T-helper 2 cell (primary cell): ENCODE measurements at places on chromosomes 5 and 9.

DNA sequence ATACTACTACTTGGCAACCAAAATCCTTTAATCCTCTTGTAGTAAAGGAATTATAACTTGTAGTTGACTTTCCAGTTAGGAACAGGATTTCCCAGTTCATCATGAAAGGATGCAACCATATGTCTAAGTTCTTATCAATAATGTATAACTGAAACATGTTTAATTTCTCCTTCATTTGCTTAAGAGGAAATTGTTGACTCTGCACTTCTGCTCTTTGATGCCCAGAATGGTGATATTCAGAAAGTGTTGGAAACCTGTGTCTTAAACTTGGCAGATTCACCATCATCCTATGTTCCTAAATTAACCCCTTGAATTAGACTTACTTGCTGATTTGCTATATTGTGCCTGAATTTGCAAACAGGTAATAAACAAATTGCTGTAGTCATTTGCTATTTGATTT, 201.5 kb downstream of the PTPRD start:
- DNase-seq = no peak

GRCh38 chr9:22079873-22080341, 70.8 kb upstream of the CDKN2B start:
- DNase-seq = peak; percentile 91

GRCh38 chr5:73179730-73180129, 6.7 kb downstream of the TMEM174 start:
- DNase-seq = no peak

DNA sequence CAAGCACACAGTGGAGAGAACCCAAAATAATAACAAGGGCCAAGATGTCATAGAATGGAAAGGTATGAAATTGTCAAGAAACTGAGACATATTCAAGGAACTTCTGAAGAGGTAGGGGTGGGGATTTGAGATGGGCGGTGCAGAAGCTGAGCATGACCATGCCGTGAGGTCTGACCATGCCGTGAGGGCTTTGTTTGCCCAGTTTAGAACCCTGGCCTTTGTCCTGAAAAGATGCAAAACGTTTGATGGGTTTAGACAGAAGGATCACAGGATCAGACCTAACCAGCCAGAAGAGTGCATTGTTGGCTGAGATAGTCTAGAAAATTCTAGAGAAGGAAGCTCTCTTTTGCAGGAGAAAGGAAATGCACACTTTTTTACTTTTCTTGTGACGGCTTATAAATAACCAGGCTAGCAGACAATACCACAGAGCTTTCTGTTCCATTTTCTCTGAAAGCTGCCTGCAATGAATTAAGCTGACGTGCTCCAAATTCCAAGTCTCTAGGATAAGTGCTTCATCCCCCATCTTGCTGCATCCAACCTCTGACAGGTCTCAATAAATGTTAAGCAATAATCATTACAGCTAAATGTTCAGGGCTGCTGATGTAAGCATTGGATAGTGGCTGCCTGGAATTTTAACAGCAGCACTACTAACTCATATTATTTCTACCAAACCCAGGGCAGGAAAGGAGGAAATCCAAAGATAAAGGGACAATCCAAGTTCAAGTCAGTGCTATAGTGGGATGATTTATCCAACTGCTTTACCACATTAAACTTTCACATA, 110.9 kb upstream of the IL6ST start:
- no peak for DNase-seq

- DNase-seq = no peak
These were observed 82.1 kb downstream of the CYFIP2 start for GRCh38 chr5:157348049-157348400.

DNA sequence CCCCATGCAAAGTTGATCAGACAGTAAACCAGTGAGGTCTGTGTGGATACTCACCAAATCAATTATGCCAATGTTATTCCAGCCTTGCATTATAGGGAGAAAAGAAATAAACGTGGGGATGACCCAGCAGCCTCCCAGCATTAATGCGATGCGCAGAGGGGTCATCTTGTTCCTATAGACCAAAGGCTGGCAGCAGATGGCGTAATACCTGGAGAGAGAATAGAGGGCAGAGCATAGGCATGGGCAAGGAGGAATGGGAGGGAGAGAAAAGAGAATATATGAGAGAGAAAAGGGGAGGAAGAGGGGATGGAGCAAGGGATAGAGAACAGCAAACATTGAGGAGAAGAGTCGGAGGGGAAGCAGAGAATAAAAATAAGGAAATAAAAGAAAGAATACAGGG, 131.2 kb downstream of the HTR4 start:
- DNase-seq = no peak

DNA sequence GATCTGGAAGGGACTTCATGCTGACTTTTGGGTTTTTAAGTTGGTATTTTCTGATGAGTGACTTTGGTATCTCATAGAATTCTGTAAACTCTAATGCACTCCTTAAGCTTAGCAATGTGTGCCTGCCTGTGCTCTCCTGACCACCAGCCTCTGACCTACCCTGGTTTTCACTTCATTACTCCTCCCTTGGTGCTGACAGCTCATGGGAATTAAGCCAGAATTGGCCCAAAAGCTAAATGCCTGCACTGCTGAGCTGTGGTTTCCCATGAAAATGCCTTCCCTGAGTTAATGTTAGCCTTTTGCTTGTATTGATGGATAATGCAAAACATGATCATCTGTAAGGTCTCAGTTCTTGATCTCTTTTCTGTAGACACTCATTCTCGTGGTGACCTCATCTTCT, 308.0 kb downstream of the DOCK8 start:
- DNase-seq = no peak

- no peak for DNase-seq
These were observed 57.2 kb downstream of the MLANA start for GRCh38 chr9:5947912-5948311.

GRCh38 chr9:86958203-86958602, 10.9 kb upstream of the GAS1 start:
- DNase-seq = no peak

GRCh38 chr9:133137451-133138231, 16.6 kb upstream of the RALGDS start:
- no peak for DNase-seq

DNA sequence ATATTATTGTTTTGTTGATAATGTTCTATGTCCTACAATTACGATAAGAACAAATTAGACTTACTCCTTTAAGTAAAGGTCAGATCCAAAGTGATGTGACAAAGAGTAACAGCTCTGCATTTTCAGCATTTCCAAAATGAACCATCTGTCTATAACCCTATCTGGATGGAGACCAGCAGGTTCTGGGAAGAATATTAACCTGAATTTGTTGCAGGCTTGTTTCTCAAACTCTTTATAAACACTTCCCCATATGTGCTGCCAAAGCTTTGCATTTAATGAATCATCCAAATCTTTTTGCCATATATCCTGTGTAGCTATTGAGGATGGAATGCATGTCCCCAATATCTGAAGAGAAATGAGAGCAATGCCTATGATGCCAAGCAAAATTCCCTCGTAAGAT, 198.9 kb upstream of the SLC27A6 start:
- DNase-seq = no peak

GRCh38 chr9:111399772-111400563, 69.9 kb upstream of the OR2K2 start:
- no peak for DNase-seq

DNA sequence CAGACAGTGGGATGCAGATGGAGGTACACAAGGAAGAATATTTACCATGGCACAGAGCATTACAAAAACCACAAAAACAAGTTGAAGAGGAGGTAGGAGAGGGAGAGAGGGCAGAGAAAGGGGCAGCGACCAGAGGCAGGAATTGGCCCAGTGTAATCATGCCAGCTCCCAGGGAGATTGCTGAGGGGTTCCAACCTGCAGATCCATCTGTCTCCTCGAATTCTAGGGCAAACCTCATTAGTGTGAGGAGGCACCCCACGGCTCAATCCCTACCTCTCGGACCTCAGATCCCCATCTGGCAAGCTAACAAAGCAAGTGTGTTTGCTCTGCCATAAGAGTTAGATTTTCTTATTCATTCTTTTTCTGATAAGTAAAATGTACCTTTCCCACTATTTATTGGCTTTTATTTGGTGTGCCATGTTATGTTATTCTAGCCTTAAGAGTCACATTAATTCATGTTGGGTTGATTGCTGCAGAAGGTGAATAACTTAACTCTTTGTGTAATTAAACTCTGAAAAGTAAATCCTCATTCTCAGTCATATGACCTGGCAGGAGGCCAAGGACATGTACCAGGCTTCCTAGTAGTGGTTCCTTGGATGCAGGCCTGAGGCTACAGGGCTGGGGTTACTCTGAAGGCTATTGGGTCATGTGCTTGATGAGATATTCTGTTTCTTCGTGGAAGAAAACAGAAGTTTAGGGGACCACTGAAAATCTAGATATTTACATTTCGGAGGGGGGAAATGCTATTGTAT, 315.2 kb upstream of the ATP10B start:
- DNase-seq = no peak

GRCh38 chr9:14585730-14586473, 107.3 kb downstream of the ZDHHC21 start:
- DNase-seq = no peak

DNA sequence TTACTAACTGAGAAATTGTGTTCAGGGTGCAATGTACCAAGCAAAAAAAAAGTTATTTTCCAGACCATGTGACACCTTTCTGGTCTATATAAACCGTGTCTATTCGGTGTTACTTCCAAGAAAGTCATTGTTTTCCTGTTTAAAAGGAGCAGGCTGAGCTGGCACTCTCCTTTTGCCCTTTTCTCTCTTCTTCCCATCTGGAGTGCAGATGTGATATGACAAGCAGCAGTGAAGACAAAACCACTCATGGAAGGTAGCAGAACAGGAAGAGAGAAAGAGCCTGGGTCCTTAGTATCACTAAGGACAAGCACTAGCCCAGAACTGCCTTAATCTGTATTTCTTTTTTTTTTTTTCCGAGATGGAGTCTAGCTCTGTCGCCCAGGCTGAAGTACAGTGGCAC, 25.6 kb downstream of the LYRM7 start:
- no peak for DNase-seq

DNA sequence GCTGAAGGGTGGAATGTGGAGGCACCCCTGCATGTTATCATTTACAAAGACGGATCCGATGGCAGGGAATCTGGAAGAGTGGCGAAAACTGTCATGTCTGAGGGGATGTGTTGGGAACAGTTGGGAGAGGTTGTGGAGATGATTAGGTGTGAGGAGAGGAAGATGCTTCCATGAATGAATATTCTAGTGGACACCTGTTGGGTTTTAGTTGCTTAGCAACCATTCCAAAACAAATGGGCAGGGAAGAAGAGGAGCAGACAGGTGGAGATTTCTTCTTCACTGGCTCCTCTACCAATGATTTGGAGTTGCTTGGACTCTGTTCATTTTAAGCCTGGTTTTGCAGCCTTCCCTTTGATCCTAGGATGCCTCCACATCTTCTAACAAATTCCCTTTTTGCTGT, 465.3 kb upstream of the CLINT1 start:
- DNase-seq = no peak

DNA sequence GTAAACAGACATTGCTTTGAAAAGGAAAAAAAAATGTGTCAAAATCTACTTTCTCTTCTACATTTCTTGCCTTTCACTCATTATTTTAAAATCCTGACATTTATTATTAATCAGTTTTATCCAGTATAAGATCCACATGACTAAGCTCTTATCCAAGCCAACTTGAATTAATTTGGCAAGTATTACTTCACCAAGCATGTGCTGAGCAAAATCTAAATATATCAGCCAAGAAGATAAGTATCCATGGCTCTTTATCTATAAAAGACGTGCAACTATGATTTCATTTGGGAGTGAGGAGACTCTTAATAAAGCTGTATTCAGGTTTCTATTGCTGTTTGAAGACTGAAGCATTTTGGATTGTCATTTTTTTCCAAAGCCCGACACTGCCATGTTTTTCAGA, 221.3 kb downstream of the TRIM36 start:
- no peak for DNase-seq

GRCh38 chr5:84299959-84300358, 84.7 kb downstream of the EDIL3 start:
- no peak for DNase-seq

GRCh38 chr5:35651002-35651756, 33.5 kb downstream of the SPEF2 start:
- peak; percentile 41 for DNase-seq
